ENCODE measurements at places on chromosomes 5 and 9.
A peak's percentile ranks its signal among the peaks of the same experiment; 100 is the strongest.

GRCh38 chr9:111036429-111036789 is 1.9 kb downstream of the LPAR1 start:
- peak; percentile 69 for DNase-seq

DNA sequence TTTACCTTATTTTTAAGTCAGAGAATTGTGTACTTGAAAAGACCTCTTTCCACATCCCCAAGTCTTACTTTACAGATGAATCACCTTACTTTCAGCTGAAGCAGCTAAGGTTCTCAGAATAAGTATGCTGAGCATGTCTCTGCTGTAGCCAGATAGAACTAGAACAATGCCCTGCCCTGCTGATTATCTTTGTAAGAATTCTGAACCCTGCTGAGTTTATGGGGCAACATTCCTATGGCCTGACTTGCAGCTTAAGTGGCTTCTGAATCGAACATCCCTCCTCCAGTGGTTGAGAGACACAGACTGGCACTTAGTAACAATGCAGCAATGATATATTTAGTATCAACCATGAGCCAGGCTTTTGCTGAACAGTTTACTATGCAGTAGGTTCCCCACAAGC is 592.0 kb upstream of the WWC1 start:
- DNase-seq: peak; percentile 99

- DNase-seq: no peak
Observed at GRCh38 chr5:96091874-96092273, 130.2 kb upstream of the ELL2 start.

GRCh38 chr5:43413966-43414365 is 1.8 kb upstream of the CCL28 start:
- no peak for DNase-seq

- DNase-seq: no peak
Observed at GRCh38 chr9:85876628-85877027, 64.3 kb upstream of the NAA35 start.

- DNase-seq: peak; percentile 78
Observed at GRCh38 chr5:180173875-180174586, 35.0 kb downstream of the RASGEF1C start.

DNA sequence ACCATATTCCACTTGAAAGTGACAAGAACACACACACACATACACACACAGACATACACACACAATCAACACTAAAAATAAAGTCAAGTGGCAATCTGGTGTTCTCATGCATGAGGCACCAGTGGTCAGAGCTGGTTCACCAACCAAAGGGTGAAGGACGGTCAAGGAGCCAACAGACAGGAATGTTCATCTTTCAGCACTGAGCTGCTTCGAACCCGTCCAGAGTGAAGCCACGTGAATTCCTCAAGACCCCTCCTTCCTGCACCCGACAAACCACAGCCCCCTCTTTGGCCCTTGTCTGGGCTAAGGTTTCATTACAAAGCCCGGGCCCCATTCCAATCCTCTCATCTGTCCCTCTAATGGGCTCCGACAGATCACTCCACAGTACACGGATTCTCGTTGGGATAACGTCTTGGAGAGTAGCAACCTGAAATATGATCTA is 84.5 kb upstream of the SMIM23 start:
- DNase-seq: no peak

GRCh38 chr9:79610791-79611614 is 39.2 kb downstream of the TLE4 start:
- DNase-seq: peak; percentile 28

DNA sequence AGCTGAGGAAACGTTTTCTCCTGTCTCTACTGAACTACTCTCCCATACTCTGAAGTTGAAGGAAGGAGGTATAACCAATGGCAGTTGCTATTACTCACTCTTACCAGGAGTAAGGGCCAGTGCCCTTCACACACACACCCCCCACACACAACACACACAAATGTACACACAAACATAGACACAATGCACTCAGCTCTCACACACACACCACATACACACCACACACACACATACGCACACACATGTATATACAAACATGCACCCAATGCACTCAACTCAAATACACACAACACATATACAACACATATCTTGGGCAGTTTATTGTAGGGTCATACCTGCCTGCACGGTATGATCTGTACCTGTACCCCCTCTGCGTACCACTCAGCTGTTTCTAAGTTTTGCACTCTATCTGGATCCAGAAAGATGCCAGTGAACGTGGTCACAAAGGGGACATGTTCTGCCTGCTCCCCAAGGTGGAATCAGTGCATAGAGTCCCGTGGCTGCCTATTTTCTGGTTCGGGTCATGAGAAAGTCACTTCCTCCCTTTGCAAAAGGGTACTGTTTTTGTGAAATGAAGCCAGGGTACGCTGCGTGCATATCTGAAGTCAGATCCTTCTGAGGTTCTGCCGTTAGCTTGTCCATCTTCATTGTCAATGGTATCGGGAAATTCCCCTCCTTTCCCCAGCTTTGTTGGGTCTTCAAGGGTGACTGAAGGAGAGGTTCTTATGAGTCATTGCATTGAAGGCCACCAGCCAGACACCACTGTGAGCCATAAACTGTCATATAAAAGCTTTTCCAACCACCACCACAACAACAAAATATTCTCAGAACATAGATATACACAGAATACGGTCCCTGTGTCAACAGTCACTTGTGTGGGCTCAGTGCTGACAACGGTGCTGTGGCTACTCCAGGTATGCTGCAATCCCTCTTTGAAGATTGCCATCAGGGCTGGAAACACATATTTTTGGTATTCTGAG is 131.9 kb downstream of the UGCG start:
- DNase-seq: peak; percentile 61
